HS-27A (cell line): ENCODE measurements at places on chromosomes 2 and 18.

GRCh38 chr2:112004253-112004645 is 50.8 kb upstream of the TMEM87B start:
- DNase-seq: no peak

- peak; percentile 5 for DNase-seq
Observed at GRCh38 chr18:51668101-51668500, 470.6 kb upstream of the MEX3C start.

DNA sequence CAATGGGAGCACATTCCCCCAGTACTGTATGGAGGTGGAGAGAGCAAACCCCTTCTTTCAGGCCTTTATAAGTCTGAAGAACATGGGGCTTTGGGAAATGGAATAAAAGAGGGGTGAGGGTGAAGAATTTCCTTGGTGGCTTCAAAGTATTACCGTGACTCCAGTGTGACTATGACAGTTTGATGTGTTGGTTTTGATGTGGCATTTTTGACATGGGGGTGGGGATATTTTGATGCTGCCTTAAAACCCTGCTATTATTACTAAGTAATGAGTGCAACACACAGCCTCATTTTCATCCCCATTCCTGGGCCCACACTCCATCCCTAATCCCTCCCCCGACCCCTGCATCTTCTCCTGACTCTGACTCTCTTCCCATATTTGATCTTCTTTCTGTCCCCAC is 23.6 kb downstream of the QPCT start:
- no peak for DNase-seq

- DNase-seq: no peak
Observed at GRCh38 chr2:169300636-169301530, 61.5 kb downstream of the LRP2 start.

GRCh38 chr2:115285416-115285815 is 843.0 kb downstream of the DPP10 start:
- DNase-seq: no peak

DNA sequence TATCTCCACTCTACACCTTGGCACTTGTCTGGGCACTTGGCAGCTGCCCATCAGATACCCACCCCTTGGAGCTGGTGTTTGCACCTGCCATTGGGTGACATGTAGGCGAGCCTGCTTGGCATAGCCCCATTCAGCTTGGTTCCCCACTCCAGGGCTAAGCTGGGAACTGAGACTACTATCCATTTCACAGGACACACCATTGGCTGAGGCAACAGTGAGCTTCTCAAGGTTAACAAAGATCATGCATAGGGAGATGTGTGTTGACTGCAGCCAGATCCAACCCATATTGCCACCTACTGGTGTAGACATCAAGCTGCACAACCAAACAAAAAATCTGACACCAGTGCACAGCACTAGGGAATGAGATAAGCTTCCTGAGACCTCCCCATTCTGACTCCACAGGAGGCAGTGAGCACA is 1389.8 kb upstream of the TMEFF2 start:
- no peak for DNase-seq

DNA sequence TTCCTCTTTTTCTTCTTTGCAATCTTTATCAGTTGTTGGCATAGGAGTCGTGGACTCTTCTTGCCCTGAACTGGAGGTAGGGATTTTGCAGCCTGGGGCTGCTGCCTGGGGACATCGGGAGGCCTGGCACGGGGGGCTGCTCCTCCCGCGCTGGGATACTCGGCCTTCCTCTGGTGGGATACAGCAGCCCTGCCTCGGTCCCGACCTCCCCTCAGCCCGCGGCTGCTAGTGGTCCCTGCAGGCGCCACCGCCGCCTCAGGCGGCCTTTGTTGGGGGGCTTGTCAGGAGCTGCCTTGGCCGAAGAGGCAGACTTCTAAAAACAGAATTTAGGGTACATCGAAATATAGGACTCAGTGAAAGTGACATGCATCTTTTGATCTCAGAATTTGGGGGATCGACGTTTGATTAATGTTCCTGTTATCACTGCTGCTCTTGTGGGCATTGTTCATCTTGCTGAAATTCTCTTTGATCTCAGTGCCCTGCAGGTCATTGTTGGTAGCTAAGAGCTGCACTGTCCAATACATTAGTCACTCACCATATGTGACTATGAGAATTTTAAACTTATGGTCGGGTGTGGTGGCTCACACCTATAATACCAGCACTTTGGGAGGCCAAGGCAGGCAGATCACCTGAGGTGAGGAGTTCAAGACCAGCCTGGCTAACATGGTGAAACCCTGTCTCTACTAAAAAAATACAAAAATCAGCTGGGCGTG is 16.3 kb downstream of the POLR2D start:
- no peak for DNase-seq

- DNase-seq: no peak
Observed at GRCh38 chr2:44579115-44579836, 217.5 kb downstream of the CAMKMT start.

- no peak for DNase-seq
Observed at GRCh38 chr2:239897596-239898235, 127.4 kb downstream of the NDUFA10 start.

DNA sequence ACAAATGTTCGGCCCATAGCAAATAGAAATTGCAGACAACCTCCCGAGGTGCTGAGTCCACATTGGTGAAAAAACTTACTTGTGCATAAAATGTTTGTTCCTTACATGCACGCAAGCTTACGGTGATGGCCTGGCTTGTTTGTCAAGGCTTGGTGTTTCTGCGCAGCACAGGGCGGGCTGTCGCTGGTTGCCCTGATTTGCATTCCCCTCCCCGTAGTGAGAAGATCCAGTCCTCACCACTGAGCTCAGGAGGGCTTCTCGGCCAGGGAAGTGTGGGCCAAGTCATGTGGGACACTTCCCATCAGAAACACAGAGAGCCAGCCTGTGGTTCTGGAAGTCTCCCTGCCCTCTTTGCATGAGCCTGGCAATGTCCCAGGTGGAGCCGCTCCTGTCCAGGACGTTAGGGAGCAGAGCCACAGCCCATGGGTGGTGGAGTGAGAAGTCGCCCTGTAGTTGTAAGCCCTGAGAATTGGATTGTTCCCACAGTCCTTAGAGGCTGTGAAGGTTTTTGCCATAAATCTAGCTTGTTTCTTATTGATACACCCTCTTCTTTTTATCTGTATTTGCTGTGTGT is 152.7 kb downstream of the TWIST2 start:
- no peak for DNase-seq

- DNase-seq: no peak
Observed at GRCh38 chr18:72376256-72376655, 167.9 kb downstream of the CBLN2 start.

DNA sequence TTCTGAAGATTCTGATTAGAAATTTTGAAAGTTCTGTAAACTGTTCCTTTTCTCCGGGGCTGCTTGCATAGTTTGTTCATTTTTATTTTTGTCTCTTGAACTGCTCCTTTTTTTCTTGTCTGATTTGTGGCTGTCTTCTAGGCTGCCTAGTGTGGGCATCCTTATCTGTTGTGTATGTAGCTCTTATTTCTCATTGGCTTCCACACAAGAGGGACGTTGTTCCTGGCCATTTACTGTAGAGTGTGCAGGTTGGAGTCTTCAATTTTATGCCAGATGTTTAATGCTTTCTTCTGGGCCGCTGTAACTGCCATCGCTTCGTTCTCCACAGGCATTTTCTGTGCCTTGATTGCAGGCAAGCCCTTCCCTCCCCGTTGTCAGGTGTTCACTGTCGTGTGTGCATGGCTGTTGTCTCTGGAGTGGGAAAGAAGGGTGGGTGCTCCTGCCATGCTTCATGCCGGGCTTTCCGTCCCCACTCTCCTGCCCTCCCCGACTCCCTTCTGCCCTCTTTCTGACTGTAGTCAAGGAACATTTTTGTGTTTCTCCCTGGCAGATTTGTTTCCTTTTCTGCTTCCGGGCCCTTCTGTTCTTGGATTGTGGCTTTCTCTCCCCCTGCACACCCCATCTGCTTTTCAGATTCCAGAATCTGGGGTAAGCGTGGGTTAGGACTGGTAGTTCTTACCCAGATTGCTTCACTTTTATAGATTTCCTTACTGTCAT is 15.5 kb downstream of the CEP192 start:
- DNase-seq: no peak

GRCh38 chr2:33085646-33086045 is 138.9 kb downstream of the LTBP1 start:
- no peak for DNase-seq

GRCh38 chr18:56083097-56083521 is 495.1 kb upstream of the TCF4 start:
- DNase-seq: no peak

- no peak for DNase-seq
Observed at GRCh38 chr2:86199834-86200177, 549 bp downstream of the MRPL35 start.

GRCh38 chr2:64753399-64753798 is 99.7 kb upstream of the SERTAD2 start:
- DNase-seq: no peak

DNA sequence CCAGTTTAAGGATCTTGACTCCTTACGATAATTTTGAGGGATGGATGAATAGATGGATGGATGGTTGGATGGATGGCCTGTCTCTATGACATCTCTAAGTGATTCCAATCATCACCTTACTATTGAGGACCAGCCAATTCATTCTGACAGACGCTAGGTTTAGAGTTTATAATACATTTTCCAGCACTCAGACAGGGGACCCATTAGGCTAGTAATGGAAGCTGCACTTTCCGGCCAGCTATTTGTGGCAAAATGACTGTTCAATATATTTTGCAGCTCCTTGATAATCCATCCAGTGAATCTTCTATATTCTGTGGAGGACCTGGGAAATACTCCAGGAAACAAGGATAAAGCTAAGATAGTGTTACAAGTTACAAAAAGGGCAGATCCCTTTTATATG is 262.9 kb downstream of the TDRD15 start:
- no peak for DNase-seq

GRCh38 chr2:64655018-64655664 is 1.4 kb upstream of the SERTAD2 start:
- DNase-seq: no peak

GRCh38 chr18:78138983-78139496 is 840.6 kb upstream of the SALL3 start:
- DNase-seq: no peak

GRCh38 chr2:43129676-43130547 is 96.5 kb downstream of the ZFP36L2 start:
- no peak for DNase-seq

DNA sequence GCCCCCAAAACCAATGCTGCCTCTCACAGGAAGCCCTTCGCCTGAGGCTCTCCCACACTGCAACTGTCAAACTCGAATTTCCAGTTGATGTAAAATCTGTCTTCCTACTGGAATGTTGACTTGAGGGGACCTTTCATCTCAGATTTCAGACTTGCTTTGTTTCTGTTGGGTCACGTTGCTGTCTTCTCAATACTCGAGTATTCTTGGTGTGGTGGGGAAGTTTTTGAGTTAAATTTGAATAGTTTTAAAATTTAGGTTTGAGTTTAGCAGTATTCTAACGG is 50.8 kb downstream of the AGAP1 start:
- no peak for DNase-seq

DNA sequence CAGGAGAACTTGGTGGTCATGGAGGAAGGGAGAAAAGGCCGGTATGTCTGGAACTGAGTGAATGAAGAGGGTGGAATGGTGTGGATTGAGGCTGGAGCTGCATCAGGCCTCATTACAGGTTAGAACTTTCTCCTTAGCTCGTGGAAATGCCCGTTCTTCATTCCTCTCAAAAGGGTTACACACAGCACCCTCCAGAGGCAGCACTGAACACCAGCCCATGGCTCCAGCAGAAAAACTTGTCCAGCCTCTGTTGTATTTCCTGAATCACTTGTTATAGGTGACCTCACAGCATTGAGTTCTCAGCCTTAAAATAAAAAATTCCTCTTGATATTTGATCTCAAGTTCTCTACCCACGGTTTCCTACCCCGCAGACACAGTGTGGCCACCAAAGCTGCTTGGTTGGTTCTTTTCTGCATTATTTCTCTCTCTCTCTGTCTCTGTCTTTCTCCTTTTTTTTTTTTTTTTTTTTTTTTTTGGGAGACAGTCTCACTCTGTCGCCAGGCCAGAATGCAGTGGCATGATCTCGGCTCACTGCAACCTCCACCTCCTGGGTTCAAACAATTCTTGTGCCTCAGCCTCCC is 89.6 kb downstream of the ITGB1BP1 start:
- DNase-seq: peak; percentile 51

- no peak for DNase-seq
Observed at GRCh38 chr18:46856973-46857372, 60.3 kb downstream of the PIAS2 start.

- DNase-seq: no peak
Observed at GRCh38 chr2:168552450-168552856, 96.4 kb downstream of the CERS6 start.

DNA sequence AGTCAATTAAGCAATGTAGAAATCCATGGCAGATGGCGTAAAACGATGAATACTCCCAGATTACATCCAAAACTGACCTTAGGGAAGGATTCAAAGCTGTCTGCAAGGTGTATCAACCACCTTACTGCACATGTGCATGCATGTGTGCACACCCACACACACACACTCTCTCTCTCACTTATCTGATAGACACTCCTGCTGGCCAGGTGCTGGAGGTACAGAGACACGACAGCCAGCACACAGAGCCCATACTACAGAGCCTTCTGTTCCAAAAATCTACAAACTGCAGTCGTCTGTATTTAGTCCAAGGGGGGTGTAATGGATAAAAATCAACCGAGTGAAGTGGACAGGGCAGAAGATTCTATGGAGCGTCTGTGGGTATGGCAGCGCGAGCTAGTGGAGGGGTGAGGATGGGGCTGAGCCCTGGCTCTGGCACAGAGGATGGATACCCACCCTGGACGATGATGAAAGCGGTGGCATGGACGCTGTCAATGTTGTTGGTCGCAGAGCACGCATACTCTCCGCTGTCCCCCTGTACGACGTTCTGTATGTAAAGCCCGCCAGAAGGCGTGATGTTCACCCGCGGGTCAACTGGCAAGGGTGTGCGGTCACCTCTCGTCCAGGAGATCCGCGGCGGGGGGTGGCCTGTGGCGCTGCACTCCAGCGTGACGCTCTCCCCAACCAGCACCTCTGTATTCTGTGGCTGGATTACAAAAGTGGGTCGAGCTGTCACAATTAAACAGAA is 78.4 kb downstream of the PXDN start:
- DNase-seq: no peak

DNA sequence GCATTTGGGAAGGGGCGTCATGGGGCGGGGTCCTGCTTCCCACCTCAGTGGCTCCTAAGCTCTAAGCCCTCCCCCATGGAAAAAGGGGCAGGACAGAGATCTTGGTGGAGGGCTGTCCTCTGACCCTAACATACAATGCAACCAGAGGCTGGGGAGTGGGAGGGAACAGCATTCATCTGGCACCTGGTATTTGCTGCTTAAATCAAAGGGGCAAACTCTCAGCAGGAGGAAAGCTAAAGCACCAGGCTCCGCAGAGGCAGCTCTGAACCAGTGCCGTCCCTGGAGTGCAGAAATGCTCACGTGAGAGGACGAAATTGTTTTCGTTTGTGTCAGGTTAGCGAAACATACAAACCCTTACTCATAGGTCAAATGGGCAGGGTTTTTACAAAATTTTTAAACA is 92.7 kb upstream of the PXDN start:
- no peak for DNase-seq
